Stimulated activated CD4-positive, alpha-beta T cell treated with anti-CD3 and anti-CD28 coated beads, TNF-alpha, amount 100 ng/mL, for 48 hours (primary cell): ENCODE measurements at places on chromosomes 7 and 10.

DNA sequence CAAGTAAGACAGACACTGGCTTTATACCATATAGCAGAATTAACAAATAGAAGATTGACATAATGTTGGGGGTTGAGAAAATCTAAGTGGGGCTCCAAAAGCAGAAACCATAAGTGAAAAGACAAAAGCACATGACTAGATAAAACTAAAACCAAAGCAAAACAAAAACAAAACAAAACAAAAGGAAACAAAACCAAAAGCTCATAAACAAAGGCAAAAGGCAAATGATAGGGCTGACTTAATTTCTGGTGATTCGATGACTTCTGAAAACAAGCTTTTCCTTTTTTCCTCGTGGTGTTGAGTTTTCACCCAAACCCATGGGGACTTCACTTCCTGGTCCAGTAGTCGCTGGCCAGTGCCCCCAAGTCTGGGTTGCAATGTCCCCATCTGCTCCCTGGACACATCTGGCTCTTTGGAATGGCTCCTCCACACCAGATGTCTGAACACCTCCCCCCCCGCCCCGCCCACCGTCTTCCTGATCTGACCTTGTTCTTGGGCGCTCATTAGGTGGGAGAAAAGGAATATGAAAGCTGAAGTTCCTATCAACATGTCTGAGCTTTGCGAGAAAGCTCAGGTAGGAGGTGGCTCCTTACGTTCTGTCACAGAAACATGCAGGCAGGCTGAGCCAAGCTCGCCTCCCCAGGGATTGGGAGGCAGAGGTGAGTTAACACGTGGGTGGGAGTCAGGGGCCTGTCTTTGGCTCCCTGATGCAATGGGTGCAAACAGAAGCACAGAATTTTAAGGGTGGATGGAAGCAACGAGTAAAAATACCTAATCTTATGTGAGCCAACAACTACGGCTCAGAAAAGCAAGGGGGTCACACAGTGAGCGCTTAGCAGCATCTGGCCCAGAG lies 121.0 kb downstream of the NEURL1 start:
- no peak for DNase-seq

DNA sequence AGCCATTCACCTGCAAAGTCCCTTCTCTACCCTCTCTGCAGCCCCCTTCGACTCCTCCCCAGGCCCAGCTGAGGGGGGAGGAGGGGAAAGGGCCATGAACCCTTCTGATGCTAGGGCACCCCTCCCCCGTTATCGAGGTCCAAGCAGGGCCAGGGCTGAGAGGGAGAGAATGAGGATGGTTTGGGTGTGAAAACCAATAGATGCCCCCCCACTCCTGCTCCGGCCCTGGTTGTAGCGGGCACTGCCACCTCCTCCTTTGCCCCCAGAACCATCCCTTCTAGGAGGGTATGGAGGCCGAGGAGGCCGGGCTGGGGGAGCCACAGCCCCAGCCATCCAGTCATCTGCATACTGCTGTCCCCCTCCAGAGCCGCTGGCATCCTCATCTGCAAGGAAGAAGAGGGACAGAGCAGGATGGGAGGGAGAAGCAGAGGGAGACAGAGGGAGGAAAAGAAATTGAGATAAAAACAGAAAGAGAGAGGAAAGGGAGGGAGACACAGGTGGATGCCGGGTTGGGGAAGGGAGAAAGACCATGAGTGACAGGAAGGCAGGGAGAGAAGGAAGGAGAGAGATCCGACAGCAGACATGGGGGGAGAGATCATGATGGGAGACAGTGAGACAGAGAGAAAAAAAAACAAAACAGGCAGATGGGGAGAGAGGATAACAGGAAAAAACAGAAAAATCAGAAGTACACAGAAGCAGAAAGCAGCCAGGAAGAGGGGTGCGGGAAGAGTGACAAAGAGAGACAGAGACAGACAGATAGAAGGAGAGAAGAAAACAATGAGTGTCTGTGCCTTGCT lies 1.9 kb upstream of the GAL3ST4 start:
- no peak for DNase-seq

GRCh38 chr10:101050208-101051069 lies 11.3 kb upstream of the KAZALD1 start:
- DNase-seq, result peak; percentile 71

GRCh38 chr7:32803406-32804141 lies 88.0 kb downstream of the KBTBD2 start:
- no peak for DNase-seq

- no peak for DNase-seq
Observed at GRCh38 chr10:88428442-88428841, 154.7 kb downstream of the RNLS start.
